ENCODE measurements at places on chromosomes 16 and 17. TPM values are rescaled to one million over a fixed set of nuclear protein-coding genes. Genes with fewer than 3 reads are reported as not detected.

The ZSCAN10 gene
- total RNA-seq: not detected

The BLMH gene
- total RNA-seq: 38.8 TPM

The HOXB8 gene
- not detected for total RNA-seq

The SMIM22 gene
- total RNA-seq: not detected

The DOC2B gene
- total RNA-seq: 0.32 TPM

The PABPN1L gene
- not detected for total RNA-seq

The CDRT15L2 gene
- total RNA-seq: not detected

The CCDC102A gene
- total RNA-seq: 11.1 TPM

The NOG gene
- not detected for total RNA-seq

The C16orf87 gene
- 8.6 TPM for total RNA-seq

Data from articular chondrocyte of knee joint (primary cell).